Stomach (tissue), 19 donors: ENCODE measurements at places on chromosomes 2 and 18. TPM values are rescaled to one million over a fixed set of nuclear protein-coding genes. Genes with fewer than 3 reads are reported as not detected.

Gene IL1R2
- total RNA-seq = 30.7 TPM

Gene TUBA4B
- not detected for total RNA-seq

Gene CD207
- total RNA-seq = not detected

Gene MITD1
- 21.7 TPM for total RNA-seq

Gene CAPN13
- total RNA-seq = 78.2 TPM

Gene CRYGD
- total RNA-seq = not detected

Gene CFAP65
- total RNA-seq = 2.6 TPM

Gene IL37
- total RNA-seq = not detected

Gene DNAJC5G
- not detected for total RNA-seq

Gene CDH2
- total RNA-seq = 7.7 TPM

Gene DOK6
- total RNA-seq = 1.8 TPM

Gene RAD51AP2
- total RNA-seq = 0.55 TPM

Gene ST6GAL2
- 9.0 TPM for total RNA-seq

- no peak for DNase-seq
These were observed 65.4 kb downstream of the DIS3L2 start for GRCh38 chr2:232026910-232027309.

GRCh38 chr2:73830871-73831401 is 2.2 kb downstream of the STAMBP start:
- DNase-seq = no peak

DNA sequence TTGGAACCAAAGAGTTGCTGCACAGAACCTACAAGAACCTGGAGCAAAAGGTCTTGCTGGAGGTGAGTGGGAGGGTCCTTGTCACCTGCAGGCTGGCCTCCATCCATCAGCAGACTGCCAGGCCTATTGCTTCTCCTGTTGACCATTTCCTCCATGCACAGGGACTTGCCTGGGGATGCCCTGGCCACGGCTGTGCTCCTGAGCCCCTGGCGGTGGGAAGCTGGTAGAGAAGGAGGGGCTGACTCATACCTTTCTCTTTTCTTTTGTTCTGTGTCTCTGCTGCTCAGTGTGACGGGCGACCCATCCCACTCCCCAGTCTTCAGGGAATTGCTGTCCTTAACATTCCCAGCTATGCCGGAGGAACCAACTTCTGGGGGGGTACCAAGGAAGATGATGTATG is 102.6 kb downstream of the DGKD start:
- DNase-seq = no peak

GRCh38 chr2:161414042-161415033 is 1.8 kb upstream of the TBR1 start:
- DNase-seq = peak; percentile 63

DNA sequence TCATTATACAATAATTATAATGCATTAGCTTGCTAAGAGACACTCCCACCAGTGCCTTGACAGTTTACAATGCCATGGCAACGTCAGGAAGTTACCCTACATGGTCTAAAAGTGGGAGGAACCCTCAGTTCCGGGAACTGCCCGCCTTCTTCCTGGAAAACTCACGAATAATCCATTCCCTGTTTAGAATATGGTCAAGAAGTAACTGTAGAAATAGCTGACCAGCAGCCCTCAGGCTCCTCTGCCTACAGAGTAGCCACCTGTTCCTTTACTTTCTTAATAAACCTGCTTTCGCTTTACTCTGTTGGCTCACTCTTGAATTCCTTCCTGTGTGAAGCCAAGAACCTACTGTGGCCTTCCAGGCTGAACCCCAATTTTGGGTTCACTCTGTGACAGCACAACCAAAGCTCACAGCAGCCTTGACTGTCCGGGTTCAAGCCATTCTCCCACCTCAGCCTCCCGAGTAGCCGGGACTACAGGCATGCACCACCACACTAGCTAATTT is 20.0 kb upstream of the PTPN2 start:
- DNase-seq = no peak

DNA sequence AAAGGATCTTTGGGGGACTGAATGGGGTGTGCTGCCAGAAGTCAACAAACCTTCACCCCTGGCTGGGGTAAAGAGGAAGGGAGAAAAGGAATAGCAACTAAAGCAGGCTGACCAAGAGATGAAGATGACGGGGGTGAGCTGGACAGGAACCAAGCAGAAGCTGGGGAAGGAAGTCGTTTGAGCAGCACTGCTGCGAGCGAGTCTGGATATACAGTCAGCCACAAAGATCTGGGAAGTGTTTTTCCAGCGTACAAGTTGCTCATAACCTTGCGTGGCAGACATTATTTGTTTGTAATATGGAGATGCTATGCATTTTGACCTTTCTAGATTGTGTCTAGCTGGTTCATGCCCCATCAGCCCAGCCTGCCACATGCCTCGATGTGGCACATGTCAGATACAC is 71.2 kb downstream of the EIF2AK3 start:
- DNase-seq = no peak

GRCh38 chr2:12767541-12767940 is 50.8 kb downstream of the TRIB2 start:
- DNase-seq = no peak

DNA sequence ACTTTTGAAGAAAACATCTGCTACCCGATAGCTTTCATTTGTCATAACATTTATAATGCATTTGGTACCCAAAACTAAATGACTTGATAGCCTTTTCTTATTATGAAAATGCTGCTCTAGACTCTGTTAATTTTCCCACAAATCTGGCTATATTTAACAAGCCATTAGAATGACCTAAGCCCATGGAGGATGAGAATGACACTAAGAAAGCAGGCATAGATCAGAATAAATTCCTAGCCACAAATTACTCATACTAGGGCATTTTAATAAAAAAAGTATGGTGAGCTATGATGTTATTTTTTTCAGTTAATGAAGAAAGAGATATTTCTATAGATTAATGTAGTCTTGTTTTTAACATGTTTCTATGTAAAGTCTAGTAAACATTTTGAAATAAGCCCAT is 1728.3 kb downstream of the SUCLG1 start:
- no peak for DNase-seq

DNA sequence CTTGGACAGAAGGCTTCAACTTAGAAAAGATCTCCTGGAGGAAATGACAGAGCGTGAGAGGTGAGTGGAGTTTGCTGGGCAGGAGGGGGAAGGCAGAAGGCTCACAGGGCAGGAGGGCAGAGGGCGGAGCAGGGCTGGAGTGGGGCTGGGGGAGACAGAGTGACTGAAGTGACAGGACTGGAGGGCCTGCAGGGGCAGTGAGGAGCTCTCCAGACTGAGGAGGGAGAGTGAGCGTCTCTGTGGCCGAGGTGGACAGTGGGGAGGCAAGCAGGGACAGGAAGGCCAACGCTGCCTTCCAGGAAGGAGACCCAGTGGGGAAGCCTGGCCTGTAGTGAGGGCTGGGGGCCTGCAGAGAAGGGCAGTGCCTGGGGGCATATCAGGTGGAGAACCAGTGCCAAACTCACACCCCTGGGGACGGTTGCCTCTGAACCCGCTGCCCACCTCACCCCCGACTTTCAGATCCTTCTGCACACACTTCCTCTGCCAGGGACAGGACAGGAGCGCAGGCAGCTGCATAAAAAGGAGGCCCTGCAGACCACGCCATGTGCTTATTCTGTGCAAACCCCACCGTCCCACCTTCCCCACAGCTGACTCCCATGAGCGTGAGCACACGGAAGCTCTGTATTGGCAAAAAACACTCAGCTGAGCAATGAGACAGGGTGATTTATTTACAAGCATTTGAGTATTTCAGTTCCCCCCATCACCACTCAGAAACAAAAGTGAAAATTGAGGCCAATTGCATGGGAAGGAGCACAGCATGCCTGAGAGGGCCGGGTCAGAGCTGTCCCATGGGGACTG is 244.3 kb downstream of the FAM210A start:
- DNase-seq = no peak

DNA sequence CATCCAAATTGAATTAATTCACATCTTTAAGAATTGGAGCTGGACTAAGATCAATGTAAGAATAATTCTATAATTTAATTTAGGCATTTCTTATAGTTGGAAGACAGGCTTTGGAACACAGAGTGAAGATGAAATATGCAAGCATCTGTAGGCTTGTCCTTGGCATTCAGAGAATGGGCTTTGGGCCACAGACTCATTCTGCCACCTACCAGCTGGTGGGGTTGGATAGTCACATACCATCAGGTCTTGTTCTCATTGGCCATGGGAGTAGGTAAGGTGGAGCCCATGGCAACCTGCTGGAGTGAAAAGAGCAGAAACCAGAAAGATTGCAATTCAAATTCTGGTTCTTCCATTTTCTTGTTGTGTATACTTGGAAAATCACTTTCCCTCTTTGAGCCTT is 300.3 kb downstream of the CYRIA start:
- DNase-seq = no peak

DNA sequence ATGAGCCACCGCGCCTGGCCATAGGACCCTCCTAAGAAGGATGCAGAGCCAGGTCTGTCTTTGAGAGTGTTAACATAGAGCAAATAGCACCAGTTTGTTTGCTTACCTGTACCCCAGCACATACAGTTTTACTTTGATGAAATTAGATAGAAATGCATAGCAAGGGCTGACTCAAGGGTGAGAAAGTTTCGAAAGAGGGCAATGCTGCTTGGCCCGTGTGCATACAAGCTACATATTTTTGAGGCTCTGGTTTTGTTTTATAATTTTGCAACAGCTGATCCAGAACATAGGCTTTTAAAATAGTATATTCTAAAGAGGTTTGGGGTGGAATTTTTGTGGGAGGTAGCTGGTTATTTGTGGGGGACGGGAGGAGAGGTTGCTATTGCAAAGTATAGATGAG is 151.7 kb downstream of the MCFD2 start:
- no peak for DNase-seq

DNA sequence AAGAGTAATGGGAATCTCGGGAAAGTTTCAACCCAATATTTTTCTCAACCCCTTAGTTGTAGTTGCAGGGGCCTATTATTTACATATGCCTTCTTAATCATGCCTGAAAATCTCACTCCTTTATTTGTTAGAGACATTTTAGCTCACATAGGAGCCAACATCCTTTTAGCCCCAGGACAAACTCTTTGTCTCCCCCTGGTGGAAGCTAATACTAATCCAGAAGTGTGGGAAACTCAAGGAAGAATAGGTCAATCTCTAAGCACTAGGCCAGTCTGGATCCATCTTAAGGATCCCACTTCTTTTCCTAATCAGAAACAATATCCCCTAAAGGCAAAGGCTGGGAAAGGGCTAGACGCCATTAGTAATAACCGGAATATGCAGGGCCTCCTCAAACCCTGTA is 550.9 kb upstream of the PKDCC start:
- DNase-seq = no peak

DNA sequence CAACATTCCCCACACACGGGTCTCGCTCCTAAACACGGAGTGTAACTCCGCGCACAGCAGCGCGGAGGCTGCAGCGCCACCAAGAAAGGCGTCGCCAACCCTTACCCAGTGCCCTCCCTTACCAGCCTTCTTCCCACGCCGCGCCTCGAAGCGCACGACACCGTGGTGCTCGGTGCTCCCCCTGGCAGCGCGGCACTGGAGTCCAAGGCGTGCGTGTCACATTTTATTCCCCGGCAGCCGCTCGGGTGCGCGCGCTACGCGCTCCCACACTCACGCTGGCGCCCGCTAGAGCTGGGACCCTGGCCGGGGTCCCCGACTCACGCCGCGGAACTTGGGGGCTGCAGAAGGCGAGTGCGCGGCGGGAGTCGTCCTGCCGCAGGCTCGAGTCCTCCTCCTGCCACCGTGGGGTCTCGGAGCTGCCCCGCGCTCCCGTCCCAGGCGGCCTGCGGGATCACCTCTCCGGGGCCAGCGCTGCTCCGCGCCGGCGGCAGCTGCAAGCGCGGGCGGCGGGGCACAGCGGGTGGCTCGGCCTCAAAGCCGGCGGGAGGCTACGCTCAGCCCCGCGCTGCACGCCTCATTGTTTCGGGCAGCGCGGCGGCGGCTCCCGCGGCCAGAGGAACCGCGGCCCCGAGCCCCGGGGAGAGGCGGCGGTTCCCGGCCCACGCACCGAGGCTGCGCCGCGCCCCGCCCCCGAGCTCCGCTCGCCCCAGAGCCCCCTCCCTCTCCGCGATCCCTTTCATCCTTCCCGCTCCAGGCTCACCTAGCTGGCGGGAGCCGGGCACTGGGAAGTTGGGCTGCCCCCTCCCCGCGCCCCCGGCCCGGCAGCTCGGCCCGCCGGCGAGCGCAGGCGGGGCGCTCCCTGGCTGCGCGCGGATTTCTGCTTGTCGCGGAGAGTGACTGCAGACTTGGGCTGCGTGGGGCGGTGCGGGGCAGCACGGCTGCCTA is at the start of gene ST6GAL2:
Gene ST6GAL2 (minus strand): TSS at position 197 of the 945 bp plus-strand sequence. CDS start 42,190 bp downstream, outside the sequence.
- DNase-seq = peak; percentile 71

- no peak for DNase-seq
These were observed 223.7 kb downstream of the IRS1 start for GRCh38 chr2:226575928-226576327.

- DNase-seq = no peak
These were observed 97.3 kb upstream of the CHAC2 start for GRCh38 chr2:53670331-53670730.

GRCh38 chr2:218663901-218664300 is 4.4 kb downstream of the BCS1L start:
- DNase-seq = no peak

GRCh38 chr2:45260946-45261345 is 251.7 kb upstream of the SIX2 start:
- no peak for DNase-seq

GRCh38 chr2:233081232-233081730 is 21.1 kb downstream of the INPP5D start:
- no peak for DNase-seq

GRCh38 chr18:8996771-8997432 is 105.6 kb upstream of the NDUFV2 start:
- DNase-seq = no peak

DNA sequence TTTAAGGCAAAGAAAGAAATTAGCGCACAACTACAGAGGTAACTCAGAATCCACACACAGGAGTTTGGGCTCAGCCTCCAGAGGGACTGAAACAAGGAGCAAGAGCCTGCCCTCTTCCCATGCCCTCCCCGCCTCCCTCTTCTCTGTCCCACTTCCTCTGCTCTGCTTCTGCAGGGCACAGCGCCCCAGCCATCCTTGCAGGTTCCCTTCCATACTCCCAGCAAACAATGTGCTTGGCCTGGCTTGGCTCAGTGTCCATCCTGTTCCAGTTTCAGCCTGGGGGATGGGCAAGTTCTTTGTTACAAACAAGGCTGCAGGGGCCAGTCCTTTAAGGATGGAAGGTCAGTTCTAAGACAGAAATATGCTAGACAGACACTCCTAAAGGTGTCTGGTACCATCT is 133.5 kb downstream of the CDH20 start:
- no peak for DNase-seq

- no peak for DNase-seq
These were observed 154.1 kb downstream of the SMAD7 start for GRCh38 chr18:48796491-48797205.

- DNase-seq = peak; percentile 71
These were observed 20.9 kb upstream of the AGFG1 start for GRCh38 chr2:227450926-227451654.
